ENCODE measurements at places on chromosomes 16 and 17.

- DNase-seq: no peak
Observed at GRCh38 chr16:79092846-79093245, 507.7 kb downstream of the MAF start.

GRCh38 chr17:68906638-68907037 is 48.6 kb downstream of the ABCA8 start:
- DNase-seq: no peak

GRCh38 chr17:66963521-66963908 is 992 bp upstream of the CACNG4 start:
- no peak for DNase-seq

DNA sequence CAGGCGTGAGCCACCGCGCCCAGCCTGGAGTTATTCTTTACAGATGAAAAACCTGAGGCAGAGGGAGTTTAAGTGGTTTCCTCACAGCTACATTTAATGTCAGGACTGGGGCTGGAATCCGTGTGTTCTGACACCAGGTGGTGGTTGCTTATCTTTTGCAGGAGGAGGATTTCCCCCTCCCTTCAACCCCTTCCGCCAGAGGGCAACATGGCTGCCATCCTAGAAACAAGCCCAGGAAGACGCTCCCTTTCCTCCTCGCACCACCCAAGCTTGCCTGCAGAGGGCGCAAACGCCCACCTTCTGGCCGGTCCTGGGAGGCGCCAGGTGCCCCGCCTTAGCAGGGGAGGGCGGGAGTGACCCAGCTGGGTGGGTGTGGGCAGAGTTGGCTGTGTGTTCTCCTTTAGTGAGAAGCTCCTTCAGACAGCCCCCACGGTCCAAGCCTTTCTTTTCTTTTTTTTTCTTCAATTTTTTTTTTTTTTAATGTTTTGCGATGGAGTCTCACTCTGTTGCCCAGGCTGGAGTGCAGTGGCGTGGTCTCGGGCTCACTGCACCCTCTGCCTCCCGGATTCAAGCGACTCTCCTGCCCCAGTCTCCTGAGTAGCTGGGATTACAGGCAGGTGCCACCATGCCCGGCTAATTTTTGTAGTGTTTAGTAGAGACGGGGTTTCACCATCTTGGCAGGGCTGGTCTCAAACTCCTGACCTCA is 9.9 kb upstream of the RAP1GAP2 start:
- peak; percentile 74 for DNase-seq

GRCh38 chr17:50185631-50186471 is 15.6 kb downstream of the COL1A1 start:
- DNase-seq: peak; percentile 71

DNA sequence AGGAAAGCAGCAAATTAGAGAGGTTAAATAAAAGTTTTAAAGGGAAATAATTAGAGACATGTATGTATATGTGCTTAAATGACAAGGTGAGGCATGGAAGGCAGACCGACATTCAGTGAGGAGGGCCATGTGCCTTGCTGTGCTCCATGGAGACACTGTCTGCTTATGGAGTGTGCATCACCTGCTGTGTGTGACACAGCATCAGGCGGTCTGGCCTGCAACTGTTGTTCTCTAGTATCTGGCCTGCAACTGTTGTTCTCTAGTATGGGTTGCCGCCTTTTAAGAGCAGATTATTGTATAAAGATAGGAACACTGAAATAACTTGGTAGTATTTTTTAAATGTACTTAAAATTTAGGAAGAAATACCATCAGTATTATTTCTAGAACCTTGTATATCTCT is 225.1 kb downstream of the LGALS9B start:
- DNase-seq: no peak

DNA sequence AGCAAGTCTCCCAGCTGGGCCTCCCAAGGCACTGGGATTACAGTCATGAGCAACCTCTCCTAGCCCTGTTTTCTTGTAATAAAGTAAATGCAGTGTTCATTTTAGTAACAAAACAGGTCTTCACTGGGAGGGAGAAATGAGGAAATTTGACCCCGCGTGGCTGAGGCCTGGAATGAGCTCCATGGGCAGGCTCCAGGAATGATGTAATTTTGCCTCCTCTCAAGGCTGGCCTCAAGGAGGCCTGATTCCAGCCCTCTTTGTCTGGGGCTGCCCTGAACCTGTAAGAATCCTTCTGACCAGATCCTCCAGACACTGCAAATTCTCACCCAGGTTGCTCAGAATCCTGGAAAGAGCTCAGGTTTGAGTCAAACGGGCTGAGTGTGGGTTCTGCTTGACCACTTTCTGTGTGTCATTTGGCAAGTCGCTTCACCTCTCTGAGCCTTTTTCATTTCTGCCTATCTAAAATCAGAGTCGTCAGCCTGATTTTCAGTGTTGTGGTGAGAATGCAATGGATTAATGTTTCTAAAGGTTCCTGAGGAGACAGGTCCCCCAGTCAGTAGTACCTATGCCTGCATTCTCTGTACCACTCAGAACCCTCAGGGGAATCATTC is 57.1 kb downstream of the RAB11FIP4 start:
- peak; percentile 45 for DNase-seq

DNA sequence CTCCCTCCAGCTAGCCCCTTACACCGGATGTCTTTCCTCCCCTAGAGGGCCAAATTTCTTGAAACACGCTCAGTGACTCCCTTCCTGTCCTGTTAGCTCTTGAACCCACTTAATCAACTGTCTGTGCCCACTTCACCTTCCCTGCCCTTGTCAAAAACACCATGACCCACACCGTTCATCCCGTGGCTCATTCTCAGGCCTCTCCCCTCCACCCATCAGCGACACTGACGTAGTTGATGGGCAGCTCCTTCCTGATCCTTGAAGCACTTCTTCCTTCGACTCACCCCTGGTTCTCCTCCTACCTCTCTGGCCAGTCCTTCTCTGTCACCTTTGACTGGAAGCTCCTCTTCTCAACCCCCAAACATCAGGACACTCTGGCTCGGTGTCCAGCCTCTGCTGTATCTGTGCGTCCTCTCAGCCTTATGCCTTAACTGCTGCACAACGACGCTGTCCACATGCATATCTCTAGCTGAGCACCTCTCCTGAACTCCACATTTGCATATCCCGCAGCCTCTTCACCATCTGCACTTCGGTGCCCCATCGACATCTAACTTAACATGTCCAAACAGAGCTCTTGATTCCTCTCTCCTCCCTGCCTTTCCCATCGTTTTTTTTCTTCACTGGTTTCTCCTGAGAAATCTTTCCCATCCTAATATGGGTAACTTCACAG is 39.3 kb upstream of the CCDC182 start:
- DNase-seq: no peak

GRCh38 chr16:61131447-61131846 is 904.8 kb downstream of the CDH8 start:
- DNase-seq: no peak

GRCh38 chr16:24610416-24610755 is 71.0 kb downstream of the RBBP6 start:
- DNase-seq: peak; percentile 44

DNA sequence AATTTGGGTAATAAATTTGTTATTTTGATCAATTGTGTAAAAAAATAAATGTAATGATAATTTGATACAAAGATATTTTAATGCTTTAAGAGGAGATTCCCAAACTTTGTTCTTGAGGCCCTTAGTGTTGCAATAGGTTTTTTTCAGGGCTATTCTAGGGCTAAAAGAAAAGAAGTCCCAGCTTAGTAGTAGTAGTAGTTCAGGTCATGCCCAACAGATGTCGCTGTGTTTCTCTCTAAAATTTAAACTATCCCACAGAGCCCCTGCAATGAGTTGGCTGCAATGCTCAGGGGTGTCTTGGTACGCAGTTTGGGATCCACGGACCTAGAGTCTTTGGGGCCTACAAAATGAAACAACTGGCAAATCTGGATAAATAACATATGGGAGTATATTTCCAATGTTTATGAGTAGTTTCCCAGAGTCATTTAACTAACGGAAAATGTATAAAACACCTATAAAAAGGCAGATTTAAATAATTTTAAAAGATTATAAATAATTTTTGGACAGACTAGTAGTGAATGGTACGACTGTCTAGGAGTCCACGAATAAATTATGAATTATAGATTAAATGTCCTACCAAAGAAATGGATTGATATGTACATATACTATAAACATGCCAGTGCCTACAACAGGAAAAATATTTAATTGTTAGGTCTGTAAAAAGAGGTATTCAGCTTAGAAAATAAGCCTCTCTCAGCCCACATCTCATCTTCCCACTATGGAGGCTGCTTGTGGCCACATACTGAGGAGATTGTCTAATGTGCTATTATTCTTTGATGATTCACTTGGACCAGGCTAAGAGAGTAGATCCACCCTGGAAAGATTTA is 228.5 kb upstream of the PMFBP1 start:
- peak; percentile 68 for DNase-seq

DNA sequence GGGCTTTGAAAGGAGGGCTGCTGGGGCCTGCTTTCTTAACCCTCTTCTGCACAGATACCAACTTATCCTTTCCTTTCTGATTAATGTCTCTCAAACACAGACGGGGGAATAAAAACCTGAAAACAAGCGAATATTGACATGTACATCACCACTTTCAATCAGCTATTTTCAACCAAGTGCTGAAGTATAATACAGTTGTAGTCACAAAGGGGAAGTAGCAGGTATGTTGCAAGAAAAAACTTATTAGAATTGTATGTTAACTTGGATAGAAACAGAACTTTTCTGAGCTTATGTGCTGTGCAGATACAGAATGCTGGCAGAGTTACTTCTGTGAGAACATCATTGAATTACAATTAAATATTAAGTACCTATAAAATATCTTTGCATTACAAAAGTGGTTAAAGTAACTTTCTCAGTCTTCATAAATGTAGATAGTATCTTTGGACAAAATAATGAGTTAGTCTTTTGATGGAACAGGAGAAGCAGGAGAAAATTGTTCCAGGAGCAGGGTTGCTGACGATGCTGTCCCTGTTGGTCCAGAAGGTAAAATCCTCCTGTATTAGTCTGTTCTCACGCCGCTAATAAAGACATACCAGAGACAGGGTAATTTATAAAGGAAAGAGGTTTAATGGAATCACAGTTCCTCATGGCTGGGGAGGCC is 59.5 kb downstream of the RPTOR start:
- DNase-seq: no peak

GRCh38 chr17:19933221-19933620 is 44.4 kb downstream of the AKAP10 start:
- DNase-seq: peak; percentile 35

DNA sequence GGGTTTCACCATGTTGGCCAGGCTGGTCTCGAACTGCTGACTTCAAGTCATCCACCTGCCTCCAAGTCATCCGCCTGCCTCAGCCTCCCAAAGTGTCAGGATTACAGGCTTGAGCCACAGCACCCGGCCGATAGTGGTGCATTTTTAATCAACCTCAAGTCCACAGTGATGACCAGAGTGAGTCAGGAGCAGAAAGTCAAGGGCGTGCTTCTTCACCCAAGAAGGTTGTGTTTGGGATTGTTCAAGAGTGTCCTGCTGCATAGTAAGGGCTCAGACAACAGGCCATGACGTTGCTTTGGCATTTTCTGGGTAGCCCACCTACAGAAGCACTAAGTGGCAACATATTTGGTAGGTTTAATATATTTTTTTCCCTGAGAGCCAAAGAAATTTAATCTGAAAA is 108.3 kb upstream of the FAM20A start:
- DNase-seq: peak; percentile 27

- DNase-seq: no peak
Observed at GRCh38 chr16:52364500-52364899, 182.4 kb downstream of the TOX3 start.

GRCh38 chr16:12601290-12601900 is 202.3 kb downstream of the CPPED1 start:
- no peak for DNase-seq

GRCh38 chr17:77770331-77771105 is 188.0 kb upstream of the TNRC6C start:
- DNase-seq: peak; percentile 65

Data from EH (cell line).